ENCODE measurements at places on chromosomes 5 and 9.
A peak's percentile ranks its signal among the peaks of the same experiment; 100 is the strongest.

DNA sequence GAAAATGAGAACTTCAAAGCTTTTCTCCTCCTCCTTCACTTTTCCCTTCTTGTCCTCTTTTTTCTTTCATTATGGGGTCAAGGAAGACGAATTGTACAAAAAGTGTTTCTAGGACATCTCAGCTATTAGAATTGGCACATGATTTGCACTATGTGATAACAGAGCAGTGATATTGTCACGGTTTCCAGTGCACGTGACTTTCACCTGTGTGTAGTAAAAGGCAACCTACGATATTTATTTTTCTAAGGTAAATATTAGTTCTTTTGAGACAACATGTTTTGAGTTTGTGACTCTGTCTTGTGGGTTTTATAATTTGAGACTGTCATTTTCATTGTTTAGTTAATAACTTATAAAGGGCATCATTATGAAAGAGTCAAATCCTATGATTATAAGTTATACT lies 213.1 kb downstream of the PSAT1 start:
- no peak for DNase-seq

DNA sequence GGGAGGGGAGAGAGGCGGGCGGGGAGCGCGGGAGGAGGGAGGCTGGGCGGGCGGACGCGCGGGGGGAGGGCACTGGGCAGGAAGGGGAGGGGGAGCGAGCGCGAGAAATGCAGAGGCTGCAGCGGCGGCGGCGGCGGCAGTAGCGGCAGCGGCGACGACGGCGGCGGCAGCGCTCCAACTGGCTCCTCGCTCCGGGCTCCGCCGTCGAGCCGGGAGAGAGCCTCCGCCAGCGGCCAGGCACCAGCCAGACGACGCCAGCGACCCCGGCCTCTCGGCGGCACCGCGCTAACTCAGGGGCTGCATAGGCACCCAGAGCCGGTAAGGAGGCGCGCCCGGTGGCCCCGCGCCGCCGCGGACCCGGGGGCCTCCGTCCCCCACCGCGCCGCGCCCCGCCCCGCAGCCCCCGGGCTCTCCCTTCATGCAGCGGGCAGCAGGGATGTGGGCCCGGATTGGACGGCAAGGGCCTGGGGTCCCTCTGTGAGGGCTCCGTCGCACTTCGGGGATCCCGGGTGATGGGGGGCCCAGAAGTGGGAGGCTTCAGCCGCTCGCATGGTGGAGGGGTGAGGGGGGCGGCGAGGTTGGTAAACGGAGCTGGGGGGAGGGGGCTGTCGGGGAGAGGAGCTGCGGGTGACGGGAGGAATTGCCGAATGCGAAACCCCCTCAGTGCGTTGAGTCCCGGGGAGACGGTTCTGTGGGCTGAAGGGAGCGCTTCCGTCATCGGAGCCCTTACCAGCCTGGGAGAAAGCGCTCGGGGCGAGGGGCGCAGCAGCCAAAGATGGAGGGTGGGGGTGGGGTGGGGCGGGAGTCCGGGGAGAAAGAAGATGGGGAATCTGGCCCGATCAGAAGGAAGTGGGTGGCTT lies at the start of gene BASP1:
Gene BASP1, plus strand, starts transcription at position 139 of the 860 bp plus-strand sequence. CDS start 57,586 bp downstream, outside the sequence.
- peak; percentile 73 for DNase-seq

DNA sequence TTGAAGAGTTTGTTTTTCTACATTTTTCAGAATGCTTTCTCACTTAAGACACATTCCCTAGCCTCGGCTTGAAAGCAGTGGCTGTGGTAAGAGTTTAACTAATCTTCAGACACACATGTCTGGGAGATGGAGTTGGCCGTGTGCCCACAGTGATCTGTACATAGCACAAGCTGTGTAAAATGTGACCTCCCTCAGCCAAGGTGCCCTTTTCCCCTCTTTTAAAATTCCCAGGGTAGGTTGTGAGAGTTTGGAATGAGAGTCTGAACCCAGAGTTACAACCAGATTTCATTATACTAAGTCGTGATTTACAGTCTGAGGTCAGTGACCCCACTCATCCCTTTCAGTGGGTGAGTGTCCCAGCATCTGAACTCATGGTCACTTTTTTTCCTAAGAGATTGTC lies 230.4 kb downstream of the DOCK8 start:
- DNase-seq = no peak

GRCh38 chr9:35566417-35566816 lies 38.6 kb upstream of the TESK1 start:
- DNase-seq = no peak

- no peak for DNase-seq
These were observed 5.1 kb downstream of the SPAAR start for GRCh38 chr9:35914301-35914807.

DNA sequence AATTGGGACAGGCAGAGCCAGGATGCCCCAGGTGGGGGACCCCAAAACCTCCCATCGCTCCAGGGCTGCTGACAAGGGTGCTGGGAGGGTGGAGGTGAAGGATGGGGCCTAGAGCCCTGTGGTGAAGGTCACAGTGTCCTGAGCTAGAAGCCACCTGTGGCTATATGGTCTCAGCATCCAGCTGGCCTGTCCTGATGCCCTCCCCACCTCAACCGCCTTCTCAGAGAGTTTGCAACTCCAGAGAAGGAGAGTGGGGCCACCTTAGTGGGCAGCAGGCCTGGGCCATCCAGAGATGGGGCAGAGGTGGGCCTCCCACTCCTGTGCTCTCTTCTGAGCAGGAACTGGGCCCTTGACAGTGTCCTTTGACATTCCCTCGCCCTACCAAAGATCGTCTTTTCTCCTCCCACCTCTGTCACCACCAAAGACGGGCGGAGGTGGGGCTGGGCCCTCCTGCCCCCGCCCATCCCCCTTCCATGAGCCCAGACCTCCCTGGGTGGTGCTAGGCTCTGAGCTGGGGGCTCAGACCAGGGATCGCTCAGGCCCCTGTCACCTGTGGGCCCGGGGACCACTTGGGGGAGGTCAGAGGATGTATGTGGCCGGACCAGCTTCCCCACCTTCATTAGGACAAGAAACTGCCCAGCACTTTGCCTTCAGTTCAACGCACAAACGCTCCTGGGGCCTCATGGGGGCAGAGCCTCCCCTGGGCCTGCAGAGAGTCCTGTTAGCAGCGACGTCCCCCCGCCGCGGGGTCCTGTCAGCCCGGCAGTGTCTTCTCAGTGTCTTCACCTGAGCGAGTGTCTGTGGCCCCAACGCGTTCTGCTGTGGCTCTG lies 10.0 kb upstream of the DOLPP1 start:
- DNase-seq = no peak

DNA sequence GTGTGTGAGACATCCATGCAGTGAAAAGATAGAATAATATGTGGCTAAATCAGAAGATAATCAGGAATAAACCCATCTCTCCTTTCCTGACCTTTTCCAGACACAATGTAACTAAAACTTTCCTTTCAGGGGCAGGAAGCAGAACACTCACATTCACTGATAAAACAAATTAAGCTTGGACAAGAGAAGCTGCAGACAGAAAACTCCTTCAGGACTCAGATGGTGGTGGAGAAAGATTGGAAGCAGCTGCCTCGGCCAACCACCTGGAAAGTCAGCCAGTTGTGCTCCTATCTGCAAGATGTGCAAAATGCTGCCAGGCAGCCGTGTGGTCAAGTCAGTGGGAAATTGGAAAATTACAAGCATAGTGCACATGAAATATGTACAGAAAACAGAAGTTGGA lies 26.9 kb downstream of the RASEF start:
- no peak for DNase-seq

GRCh38 chr5:27854243-27854852 lies 816.0 kb upstream of the CDH9 start:
- DNase-seq = no peak

All from inflammatory macrophage treated with lipopolysaccharide for 1 hour (primary cell).